ENCODE measurements at places on chromosomes 5 and 9.

GRCh38 chr5:135028791-135029476 is 5.1 kb downstream of the PITX1 start:
- DNase-seq, result no peak

- no peak for DNase-seq
These were observed 102.1 kb upstream of the SSBP2 start for GRCh38 chr5:81853030-81853357.

DNA sequence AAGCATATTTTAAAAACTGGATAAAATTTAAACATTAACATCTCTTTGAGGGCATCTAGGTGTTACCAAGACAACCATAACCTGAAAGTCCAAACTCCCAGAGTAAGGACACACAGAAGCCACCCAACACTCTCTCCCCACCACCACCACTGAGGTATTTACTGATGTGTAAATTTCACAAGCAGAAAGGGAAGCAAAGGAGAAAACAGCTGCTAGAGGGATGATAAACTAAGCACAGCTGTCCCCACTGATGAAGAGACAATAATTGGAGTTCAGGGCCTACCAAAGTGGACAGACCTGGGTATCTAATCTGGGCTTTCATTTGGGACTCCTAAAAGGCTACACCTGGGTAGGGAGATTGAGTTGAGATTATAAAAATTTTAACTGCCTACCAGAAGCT is 63.6 kb downstream of the FRMD3 start:
- DNase-seq, result no peak

DNA sequence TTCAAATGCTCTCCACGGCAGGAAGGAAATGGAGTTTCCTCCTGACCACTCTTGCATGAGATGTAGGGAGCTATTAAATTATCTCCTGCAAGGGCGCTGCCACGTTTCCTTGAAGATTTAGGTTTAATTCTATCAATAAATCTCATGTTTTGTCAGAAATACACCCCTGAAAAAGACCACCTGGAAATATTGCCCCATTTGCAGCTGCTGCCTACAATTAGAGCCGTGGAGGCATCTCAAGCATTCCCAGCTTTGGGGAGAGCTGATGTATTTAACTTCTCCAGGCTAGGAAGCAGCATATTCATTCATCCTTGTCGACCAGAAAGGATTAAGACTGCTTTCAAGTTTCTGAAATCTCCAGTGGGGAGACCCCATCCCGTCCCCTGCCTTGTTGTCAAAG is 40.5 kb downstream of the CCNJL start:
- DNase-seq, result no peak

DNA sequence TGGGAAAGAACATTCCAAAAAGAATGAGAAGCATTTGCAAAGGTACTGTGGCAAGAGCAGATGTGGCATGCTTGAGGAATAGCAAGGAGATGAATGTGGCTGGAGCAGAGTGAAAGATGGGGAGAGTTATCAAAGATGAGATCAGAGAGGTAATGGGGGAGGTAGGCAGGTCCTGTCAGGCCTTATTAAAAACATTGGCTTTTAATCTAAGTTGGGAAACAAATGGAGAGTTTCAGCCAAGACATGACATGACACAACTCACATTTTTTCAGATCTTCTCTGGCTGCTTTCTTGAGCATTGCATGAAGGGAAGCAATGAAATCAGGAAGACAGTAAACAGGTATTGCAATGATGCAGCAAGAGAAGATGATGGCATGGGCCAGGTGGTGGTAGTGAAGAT is 120.3 kb downstream of the MUSK start:
- no peak for DNase-seq

- no peak for DNase-seq
These were observed 515.6 kb upstream of the DMAC1 start for GRCh38 chr9:8315211-8315610.

GRCh38 chr5:8875722-8876121 is 670.2 kb downstream of the SEMA5A start:
- DNase-seq, result no peak

GRCh38 chr9:76032038-76032796 is 141.7 kb downstream of the PCSK5 start:
- no peak for DNase-seq

- no peak for DNase-seq
These were observed 102.5 kb upstream of the ADAMTS16 start for GRCh38 chr5:5037674-5038073.

DNA sequence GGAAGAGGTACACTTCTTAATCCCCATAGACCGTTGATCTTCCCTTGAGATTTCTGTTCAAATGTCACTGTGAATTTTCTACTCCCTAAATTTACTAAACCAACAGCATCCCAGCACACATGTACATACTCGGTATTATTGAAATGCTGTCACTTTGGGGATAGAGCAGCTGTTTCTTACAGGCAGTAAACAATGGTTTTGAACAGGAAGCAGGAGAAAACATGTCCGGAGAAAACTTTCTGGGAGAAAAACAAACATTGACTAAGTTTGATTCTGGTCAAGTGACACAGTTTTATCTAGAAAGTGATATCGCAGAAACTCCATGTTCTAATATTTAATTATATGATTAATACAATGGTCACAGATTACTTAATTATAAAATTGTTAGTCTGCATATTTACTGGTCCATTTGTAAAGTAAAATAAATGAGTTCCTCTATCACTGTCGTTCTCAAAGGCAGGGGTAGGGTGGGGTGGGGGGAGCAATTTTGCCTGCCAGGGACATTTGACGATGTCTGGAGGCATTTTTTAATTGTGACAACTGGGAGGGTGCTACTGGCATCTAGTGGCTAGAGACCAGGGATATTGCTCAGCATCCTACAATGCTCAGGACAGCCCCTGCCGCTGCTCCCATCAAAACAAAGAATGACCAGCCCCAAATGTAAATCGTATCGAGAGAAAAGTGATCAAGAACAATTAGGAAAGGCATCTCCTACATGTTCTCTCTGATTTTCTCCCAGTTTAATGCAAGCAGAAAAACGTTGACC is 12.2 kb downstream of the TAS2R1 start:
- no peak for DNase-seq

DNA sequence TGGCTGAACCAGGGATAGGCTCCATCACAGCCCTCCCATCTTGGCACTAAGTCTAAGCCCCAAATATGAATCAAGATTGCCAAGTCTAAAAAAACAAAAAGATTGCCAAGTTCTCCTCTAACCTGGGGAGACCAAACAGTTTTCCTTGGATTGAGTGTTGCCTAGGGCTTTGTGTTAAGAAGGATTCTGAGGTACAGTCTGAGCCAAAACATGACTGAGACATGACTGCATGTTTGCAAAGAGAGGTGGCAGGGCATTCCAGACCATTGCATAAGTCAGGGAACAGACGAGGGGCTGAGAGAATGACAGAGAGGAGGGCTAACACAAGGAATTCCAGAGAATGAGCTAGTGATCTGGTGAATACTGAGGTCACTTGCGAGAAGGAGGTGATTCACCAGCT is 11.4 kb downstream of the LAMC3 start:
- no peak for DNase-seq

DNA sequence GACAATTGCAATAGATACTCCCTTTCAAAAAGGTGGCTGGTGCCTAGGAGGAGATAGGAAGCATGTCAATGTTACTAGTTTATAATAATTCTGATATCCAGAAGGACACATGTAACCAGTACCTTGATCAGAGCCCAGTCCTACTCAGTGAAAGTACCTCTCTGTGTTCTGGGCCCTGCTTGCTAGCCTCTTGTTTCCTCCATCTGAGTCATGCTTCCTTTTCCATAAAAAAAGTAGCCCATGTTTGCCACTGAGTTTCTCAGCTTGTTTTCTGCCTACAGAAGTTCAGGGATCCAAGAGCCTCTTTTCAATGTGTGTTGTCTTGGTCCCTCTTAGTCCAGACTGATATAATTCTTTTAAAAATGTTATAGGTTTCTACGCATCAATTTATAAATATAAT is 149.0 kb downstream of the SSBP2 start:
- DNase-seq, result no peak

DNA sequence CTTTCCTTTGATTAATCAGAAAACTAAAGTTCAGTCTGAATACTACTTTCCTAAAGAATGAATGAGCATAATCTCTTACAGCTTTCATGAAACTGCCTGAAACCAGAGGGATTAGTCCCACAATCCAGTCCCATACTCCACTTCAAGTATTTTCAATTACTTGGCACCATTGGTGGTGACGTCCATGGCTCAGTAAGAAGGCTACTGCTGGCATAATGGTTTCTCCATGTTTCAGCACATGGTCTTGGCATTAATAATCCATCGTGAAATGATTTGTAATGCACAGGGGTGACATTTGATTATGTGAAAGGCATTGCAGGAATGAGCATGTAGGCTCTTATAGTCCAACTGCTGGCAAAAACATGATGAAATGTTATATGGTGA is 23.4 kb downstream of the LIX1 start:
- DNase-seq, result no peak

DNA sequence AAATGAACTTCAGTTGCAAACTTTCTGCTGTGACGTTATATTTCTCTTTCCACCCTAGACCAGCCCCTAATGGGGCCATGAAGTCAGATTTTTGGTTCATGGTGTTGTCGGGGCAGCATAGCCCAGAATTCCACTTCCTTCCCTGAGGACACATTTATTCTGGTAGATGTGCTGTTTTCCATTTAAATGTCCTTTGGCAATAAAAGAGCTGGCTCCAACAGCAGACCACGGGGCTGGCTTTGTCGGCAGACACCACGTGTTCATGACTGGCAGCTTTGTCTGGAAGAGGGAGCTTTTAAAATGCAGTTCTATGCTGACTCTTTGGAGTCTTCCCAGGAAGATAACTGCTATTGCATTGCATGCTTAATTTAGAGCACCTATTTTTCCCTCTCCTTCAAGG is 17.6 kb upstream of the LCP2 start:
- no peak for DNase-seq

DNA sequence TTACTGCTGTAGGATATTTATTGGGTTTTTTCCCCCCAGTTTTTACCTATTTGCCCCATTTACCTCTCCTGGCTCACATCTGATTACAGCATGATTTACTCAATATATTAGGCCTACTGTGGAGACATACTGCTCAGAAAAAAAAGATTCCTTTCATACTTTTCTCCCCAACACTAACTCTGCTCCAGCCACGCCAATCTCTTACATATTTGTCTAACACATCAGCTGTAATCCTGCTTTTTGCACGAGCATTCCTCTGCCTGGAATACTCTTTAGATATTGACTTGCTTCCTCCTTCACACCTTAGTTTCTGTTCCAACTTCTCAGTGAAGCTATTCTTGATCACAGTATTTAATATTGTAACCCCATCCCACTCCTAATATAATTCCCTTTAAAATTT is 158.1 kb upstream of the VCAN start:
- DNase-seq, result no peak

DNA sequence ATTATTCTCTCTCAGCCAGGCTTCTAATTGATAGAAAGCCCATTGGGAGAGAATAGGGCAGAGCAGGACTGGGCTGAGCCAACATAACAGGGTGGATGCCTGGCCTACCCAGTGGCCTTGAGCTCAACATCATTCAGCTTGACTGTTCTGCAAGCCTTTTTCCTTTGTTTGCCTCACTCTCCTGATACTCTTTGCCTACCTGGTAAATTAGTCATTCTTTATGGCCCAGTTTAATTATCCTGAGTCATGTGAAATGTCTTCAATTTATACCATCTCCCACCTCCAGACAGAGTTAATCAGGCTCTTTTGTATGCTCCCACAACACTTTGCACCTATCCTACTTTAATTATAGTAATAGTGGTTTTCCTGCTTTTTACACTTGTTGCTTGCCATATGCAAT is 13.6 kb downstream of the GLRA1 start:
- no peak for DNase-seq

DNA sequence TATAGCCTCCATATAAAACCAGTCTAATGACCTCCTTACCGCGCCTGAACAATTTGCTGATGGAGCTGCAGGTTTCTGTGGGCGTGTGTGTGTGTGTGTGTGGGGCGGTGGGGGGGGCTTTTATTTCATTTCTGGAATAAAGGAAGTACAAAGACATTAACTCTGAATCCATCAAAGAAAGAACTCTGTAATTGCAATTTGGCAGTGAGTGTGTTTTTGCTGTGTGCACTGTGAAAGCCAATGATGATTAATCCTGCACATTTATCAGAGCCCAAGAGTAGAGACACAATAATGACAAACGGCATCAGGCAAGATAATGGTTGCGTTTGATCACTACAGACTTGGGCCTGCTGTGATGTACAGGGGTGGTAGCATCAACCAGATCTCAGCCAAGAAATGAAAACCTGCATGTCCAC is 29.3 kb upstream of the NDFIP1 start:
- DNase-seq, result no peak

DNA sequence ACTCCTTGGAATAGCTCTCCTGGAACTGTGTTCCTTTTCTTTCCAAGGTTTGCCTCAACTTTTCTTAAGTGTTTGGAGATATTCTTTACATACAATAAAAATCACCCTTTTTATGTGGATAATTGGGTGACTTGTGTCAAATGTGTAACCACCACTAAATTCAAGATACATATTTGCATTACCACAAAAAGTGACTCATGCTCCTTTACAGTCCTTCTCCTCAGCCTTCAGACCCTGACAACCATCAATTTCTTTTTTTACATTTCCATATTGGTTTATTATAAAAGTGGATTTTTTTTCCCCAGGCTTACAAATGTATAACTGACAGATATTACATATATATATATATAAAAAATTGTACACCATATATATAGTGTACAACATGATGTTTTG is 372.0 kb upstream of the KCNN2 start:
- DNase-seq, result no peak

GRCh38 chr5:98085593-98085992 is 687.9 kb upstream of the RGMB start:
- DNase-seq, result no peak

- DNase-seq, result no peak
These were observed 11.4 kb upstream of the CRHBP start for GRCh38 chr5:76941442-76941841.

- DNase-seq, result no peak
These were observed 338.1 kb upstream of the ADAMTS16 start for GRCh38 chr5:4802044-4802443.

DNA sequence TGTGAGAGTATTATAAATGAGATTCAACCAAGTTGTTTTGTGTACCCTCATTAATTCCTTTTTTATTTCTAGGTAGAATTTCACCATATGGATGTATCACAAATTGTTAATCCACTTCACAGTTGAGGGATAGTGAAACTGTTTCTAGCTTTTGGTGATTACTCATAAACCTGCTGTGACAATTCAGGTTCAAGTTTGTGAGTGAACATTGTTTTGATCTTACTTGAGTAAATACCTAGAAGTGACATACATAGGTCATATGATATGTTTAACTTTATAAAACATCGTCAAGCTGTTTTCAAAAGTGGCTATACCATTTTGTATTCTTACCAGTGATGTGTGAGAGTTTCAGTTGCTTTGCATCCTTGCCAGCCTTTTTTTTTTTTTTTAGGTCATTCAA is 112.9 kb downstream of the CAMK4 start:
- no peak for DNase-seq

GRCh38 chr5:116299746-116300640 is 215.2 kb downstream of the COMMD10 start:
- no peak for DNase-seq

- DNase-seq, result no peak
These were observed 87.0 kb upstream of the MTAP start for GRCh38 chr9:21715408-21715807.

All from LoVo (cell line).